AG09319 (cell line): ENCODE measurements at places on chromosomes 6 and 20.

DNA sequence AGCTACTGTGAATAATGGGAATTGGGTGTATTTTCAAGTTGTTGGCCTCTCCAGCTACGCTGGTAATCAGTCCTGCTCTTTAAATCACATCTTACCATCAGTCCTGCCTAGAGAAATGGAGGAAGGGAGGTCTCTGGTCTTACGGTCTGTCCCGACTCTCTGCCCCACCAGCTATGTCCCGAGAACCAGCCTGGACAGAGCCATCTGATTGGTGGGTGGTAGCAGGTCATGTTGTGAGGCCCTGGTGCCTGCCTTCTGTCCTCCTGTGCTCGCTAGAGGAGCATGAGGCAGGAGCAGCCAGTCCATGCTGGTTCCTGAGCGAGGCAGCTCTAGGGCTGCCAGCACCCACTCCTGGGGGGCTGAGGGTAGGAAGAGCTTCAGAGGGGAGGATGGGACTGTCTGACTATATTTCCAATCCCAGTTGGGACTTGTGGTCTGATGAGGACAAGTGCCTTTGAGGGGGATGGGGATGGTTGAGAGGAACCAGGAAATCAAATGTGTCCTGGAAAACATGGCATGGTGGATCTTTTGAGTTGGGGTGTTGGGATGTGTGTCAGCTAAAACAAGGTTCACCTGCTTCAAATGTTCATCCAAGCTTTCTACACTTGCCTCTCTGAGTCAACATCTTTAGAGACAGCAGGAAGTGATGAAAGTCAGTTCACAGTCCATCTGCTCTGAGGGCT is 33.0 kb downstream of the SYNJ2 start:
- no peak for DNase-seq

GRCh38 chr6:131657630-131658111 is 20.6 kb downstream of the ENPP3 start:
- DNase-seq, result peak; percentile 30

DNA sequence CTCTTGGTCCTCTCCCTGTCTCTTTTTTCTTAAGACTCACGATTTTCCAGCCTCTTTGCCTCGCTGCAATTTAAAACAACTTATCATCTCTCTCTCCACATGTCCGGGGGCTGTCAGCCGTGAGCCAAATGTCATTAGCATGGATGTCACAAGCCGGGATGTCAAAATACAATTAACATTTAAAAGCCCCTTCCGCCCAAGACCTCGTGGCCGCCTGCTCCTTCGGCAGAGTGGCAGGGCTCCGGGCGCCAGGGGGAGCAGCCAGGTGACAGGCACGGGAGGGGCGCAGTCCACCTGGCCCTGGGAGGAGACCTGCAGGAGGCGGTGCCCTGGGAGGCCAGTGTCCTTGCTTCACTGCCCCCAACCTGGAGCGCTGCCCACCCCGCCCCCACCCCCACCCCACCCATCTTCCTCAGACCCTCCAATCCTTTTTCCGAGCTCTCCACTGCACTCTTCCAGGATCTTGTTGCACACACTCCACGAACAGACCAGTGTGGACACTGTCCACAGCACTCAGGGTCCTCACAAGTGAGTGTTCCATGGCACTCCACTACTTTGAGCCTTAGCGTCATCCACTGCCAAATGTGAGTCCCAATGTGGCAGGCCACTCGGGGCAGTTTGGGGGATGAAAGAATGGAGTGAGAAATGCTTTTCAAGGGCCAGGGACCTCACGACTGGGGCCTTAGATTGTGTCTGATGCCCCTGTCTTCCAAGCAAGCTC is 5.6 kb upstream of the GRM4 start:
- no peak for DNase-seq

DNA sequence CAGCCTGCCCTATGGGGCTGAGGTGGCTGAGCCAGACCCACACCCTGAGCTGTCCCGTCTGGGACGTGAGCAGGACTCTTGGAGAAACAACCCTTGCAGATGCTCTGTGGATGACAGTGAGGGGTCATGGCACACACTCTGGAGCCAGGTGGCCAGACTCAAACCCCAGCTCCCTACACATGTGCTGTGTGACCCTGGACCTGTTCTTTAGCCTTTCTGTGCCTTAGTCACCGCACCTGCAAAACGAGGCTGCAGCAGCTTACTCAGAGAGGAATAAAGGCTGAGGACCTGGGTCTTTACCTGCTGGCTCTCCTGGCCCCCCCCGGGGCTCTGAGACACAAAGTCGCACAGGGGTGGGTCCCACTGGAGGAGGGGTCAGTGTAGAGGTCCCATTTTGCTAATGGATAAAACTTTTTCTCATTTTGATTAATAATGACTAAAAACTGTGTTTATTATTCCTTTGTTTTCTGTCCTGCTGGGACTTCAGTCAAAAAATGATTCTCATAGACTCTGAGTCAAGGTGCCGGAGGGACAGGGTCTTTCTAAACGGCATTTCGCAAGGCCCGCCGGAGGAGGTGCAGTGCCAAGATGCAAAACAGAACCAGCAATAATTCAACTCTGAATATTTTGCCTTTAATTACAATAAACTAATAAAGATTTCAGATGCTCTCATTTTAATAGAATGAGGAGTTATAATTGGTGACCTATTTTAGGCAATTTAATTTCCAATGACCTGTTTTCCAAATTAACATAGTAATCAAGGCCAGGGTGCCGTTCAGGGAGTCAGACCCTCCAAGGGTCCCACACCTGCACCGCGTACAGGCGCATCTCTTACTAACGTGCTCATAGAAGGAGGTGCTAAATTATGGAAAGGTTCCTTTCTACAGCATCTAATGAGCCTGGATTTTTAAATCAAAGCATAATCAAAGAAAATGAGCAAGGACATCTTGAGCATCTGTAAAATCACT is 62.4 kb downstream of the YTHDF1 start:
- DNase-seq, result no peak

- DNase-seq, result no peak
Measured at GRCh38 chr20:38293491-38294065, 10.4 kb upstream of the BPI start.

- DNase-seq, result no peak
Measured at GRCh38 chr6:18166312-18167036, 11.3 kb downstream of the KDM1B start.

- no peak for DNase-seq
Measured at GRCh38 chr6:109139109-109139508, 43.8 kb downstream of the CEP57L1 start.

GRCh38 chr6:71114986-71115385 is 158.1 kb upstream of the B3GAT2 start:
- no peak for DNase-seq

GRCh38 chr6:14075095-14075503 is 42.5 kb upstream of the CD83 start:
- DNase-seq, result no peak

- no peak for DNase-seq
Measured at GRCh38 chr20:1463971-1464570, 2.6 kb downstream of the NSFL1C start.

GRCh38 chr6:13407709-13408695 is 79.4 kb downstream of the GFOD1 start:
- DNase-seq, result peak; percentile 67

- DNase-seq, result no peak
Measured at GRCh38 chr6:41028561-41029412, 10.2 kb downstream of the UNC5CL start.

DNA sequence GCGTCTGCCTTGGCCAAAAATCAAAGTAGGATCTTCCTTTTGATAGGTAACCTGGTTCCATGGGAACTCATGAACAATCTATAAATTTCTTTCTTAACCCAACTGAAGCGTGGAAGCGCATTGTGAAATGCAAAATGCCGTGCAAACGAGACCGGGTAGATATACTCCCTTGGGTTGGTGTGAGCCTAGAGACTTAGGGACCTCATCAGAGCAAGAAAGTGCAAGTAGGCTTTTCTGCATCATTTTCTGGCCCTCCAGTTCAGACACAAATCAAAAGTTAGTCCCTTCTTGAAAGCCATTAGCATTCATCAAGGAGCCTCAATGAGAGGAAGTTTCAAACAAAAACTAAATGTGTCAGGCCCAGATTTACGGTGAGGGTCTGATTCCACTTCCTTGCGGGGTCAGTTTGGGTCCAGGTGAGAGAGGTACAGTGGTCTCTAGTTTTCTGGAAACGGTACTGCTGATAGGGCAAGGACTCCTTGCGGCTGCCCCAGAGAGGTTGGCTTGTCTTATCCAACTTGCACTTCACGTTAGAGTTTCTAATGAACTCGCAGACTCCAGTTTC is 5.3 kb upstream of the ZNF184 start:
- DNase-seq, result no peak

DNA sequence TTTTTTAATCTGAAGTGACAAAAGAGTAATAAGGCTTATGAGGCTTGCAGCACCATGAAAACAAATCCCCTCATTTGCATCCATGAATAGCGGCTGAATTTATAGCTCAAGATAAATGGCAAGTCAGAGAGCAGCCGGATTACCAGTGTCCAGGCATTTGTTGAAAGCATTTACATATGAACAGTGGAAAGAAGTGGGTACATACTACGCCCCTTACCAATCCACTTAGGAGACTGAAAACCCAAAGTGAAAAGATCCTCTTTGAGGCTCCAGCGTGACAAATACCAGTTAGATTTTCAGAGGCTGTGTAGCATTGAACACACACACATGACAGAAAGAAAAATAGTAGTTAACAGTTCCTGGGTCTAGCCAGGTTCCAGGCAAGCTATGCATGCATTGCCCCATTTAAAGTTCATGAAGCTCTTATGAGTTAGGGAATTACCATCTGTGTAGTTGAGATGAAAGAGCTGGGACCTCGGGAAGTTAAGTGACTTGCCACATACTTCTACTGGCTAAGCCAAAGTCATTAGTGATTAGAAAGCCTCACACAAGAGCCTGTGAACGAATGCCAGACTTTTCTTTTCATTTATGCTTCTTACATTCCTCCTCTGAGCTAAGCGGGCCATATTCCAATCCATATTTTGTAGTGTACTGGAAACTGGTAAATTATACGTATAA is 28.3 kb upstream of the NHSL1 start:
- DNase-seq, result no peak

DNA sequence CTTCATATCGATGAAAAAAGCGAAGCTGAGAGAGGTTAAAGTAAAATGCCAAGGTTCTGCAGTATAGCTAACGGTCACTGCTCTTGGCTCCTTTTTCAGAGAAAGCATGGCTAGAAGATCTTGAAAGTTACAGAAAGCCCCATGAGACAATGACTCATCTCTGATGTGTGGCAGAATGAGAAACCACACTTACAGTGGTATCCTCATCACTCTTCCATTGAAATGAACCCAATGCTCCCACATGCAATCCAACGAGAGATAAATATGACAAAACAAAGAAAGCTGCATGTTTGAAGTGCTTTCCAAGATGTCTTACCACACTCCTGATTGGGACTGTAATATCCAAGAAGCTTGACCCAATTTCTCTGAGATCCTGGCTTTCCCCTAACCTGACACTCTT is 694.9 kb downstream of the PRKN start:
- peak; percentile 2 for DNase-seq

- peak; percentile 15 for DNase-seq
Measured at GRCh38 chr6:75331151-75331550, 46.6 kb upstream of the TMEM30A start.

- peak; percentile 48 for DNase-seq
Measured at GRCh38 chr6:154448448-154449096, 61.9 kb downstream of the CNKSR3 start.

GRCh38 chr6:71124340-71124739 is 164.3 kb upstream of the OGFRL1 start:
- DNase-seq, result no peak

- no peak for DNase-seq
Measured at GRCh38 chr6:158771399-158772152, 47.6 kb downstream of the EZR start.

DNA sequence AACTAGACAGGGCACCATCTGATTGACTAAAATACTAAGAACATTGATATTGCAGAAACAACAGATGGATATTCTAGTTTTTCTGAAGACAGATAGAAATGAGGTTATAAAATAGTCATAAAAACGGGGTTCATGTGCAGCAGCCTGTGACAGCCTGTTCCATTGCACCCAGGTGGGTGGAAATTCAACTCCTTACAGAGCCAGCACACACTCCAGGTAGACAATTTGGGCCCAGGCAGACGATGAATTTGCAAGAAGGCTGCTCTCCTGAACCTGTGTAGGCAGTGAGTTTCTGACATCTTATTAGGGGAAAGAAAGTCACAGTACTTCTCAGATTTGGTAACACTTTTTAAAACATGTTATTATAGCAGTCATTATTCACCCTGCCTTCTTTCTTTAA is 414.1 kb downstream of the PHF3 start:
- DNase-seq, result no peak

GRCh38 chr20:58524814-58525213 is 9.6 kb upstream of the APCDD1L start:
- DNase-seq, result no peak

DNA sequence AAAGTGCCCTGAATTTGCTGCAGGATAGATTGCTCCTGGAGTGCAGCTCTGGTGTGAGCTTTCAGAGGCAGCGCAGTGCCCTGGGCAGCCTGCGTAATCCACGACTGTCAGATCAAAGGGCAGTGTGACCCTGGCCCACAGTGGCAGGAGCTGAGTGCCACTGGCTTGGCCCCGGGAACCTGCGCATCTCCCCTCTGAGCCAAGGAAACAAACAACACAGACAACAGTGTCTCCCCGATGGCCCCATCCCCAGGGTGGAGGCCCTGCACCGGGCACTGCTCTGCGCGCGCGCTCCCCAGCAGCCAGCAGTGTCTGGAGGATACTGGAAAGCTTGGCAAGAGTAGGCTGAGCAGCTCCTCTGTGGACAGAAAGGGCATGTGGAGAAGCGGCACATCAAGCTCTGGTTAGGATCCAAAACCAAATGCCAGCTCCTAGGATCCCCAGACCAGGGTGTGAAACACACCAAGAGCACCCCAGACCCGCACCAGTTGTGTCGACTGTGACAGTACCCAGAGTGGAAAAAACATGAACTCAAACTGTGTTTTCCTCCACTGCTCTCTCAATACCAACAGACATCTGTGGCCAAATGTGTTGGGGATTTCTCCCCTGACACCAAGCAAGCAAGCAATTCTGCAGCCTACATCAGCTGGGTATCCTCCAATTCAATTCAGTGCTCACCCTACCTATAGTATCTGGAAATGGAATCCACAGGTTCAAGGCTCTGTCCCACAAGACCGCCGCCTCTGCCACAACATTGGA is 26.7 kb downstream of the RBCK1 start:
- no peak for DNase-seq

- DNase-seq, result no peak
Measured at GRCh38 chr6:75428204-75428603, 65.4 kb downstream of the FILIP1 start.

DNA sequence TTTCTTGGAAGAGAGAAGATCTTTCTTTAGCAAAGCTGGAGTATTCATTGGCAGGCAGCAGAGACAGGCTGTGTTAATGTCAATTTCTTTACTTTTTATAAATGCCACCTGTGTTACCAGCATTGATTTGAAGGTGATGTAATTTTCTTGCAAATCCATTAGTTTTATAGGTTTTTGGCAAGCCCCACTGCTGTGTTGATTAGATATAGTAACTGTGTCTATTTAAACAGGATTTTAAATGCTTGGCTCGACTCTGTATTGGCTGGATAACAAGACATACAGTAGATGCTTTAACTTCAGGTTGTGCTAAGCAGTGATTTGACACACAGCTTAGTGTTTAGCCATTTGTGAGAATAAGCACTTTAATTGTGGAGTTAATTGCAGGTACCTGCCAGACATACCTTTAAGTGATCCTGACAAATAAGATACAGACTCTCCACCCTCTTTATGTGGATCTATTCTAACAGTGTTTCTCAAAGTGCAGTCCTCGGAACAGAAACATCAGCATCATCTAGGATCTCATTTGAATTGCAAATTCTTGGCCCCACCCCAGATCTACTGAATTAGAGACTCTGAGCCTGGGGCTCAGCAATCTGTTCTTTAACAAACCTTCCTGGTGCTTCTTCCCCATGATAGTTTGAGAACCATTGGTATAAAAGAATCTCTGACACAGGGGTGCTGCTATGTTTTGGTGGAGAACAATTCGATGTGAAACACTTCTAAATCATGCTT is 397.5 kb downstream of the HDGFL1 start:
- no peak for DNase-seq
